MV-4-11 (cell line): ENCODE measurements at places on chromosomes 4 and X.
A peak's percentile ranks its signal among the peaks of the same experiment; 100 is the strongest.

- DNase-seq: no peak
Measured at GRCh38 chrX:25013632-25014365, 2.0 kb downstream of the ARX start.

- DNase-seq: no peak
Measured at GRCh38 chr4:99648321-99648720, 9.3 kb downstream of the C4orf54 start.

- no peak for DNase-seq
Measured at GRCh38 chr4:118997601-118998000, 108.9 kb downstream of the SYNPO2 start.

DNA sequence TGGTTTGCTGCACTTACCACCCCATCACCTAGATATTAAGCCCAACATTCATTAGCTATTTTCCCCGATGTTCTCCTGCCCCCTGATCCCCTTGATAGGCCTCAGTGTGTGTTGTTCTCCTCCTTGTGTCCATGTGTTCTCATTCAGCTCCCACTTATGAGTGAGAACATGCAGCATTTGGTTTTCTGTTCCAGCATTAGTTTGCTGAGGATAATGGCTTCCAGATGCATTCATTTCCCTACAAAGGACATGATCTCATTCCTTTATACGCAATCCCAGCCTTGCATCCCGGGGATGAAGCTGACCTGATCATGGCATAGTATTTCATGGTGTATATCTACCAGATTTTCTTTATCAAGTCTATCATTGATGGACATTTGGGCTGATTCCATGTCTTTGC is 99.0 kb upstream of the DCAF12L2 start:
- DNase-seq: no peak

GRCh38 chr4:78081541-78081940 is 24.4 kb downstream of the FRAS1 start:
- DNase-seq: no peak

DNA sequence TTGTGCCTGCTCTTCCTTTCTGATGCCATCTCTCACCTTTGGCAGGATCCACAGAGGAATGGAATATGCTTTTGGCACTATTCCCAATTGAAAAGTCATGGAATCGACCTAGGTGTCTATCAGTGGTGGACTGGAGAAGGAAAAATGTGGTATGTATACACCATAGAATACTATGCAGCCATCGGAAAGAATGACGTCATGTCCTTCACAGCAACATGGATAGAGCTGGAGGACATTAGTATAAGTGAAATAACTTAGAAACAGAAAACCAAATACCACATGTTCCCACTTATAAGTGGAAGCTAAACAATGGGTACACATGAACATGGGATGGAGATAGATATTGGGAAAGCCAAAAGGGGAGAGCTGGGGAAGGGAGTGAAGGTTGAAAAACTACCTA is 58.3 kb upstream of the SMIM31 start:
- DNase-seq: no peak

GRCh38 chr4:77025643-77026321 is 50.0 kb downstream of the CCNI start:
- DNase-seq: peak; percentile 63

GRCh38 chr4:181599134-181599533 is 644.1 kb upstream of the TENM3 start:
- no peak for DNase-seq

DNA sequence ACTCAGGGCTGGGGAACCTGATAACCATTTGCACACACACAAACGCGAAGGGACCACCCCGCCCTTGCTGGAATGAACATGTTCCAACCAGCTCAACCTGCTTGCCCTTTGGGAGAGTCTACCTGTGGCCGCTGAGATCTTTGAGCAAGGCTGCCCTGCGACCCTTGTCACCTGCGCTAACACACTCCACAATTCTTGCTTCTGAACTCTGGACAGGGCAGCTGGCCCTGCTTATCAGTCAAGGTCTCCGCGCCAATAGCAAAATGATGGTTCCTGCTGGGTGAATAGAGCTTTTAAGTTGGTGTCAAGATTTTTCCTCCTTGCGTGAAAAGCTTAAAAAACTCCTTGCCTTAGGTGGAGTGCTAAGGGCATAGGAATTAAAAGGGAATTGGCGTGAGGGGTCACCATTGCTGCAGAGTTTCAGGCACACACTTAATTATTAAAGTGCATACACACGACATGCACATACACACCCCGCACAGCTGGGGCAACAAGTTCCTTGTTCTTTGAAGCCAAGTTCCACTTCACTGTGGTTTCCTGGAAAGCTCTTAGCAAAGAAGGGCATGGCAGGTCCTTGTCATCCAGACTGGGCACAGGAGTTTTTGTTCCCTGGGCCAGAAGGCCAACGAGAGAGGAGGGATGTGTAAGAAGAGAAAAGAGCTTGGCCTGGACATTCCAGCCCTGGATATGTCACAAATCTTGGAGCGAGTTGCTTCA is 207.7 kb downstream of the STIM2 start:
- DNase-seq: peak; percentile 93

- DNase-seq: peak; percentile 74
Measured at GRCh38 chr4:10006601-10007435, 14.5 kb downstream of the SLC2A9 start.

DNA sequence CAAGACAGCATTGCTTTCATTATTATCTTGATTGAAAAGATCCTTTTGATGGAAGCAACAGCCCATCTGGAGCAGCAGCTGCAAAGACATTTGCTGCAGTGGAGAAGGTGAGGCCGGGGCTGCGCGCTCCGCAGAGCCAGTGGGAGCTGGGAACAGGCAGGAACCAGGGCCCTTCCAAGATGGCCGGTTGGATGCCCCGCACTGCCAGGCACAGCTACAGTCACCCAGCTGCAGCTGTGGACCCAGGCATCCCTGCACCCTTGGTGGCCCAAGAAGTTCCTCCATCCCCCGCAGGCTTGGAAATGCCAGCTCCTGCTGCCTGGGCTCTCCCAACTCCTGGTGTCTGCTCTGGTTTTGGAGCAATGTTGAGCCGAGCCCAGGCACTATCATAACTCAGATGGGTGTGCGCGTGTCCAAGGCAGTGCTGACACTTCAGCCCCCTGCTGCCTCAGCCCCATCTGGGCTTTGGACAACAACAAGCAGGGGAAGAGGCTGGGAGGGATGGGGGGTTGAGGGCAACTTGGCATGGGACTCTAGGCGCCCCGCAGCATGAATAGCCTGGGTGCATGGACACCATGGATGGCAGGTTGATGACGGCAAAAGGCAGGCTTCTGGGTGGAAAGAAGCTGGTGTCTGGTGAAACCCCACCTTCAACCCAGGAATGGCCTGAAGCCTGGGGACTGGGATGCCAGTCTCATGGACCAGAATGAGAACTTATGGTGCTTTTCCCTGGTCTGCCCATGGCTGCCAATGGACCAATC is 371.8 kb downstream of the FSTL5 start:
- DNase-seq: no peak

GRCh38 chrX:24371391-24371972 is 11.0 kb downstream of the SUPT20HL1 start:
- no peak for DNase-seq

- DNase-seq: peak; percentile 60
Measured at GRCh38 chr4:108240366-108240765, 71.6 kb upstream of the LEF1 start.

DNA sequence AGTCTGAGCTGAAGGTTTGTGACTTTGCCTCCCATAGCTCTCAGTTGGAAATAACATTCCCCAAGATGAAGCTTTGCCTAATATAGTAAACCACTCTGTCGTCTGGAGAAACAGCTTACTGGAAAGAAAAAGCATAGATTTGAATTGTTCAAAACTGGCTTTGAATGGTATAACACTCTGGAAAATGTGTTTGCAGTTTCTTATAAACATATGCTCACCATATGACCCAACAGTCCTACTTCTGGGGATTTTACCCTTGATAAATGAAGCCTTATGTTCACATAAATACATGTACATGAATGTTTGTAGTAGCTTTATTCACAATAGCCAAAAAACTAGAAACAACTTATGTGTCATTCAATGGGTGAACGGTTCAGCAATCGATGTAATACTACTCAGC is 10.2 kb downstream of the VEGFD start:
- DNase-seq: no peak

GRCh38 chr4:130044788-130045531 is 949.0 kb downstream of the C4orf33 start:
- DNase-seq: no peak

DNA sequence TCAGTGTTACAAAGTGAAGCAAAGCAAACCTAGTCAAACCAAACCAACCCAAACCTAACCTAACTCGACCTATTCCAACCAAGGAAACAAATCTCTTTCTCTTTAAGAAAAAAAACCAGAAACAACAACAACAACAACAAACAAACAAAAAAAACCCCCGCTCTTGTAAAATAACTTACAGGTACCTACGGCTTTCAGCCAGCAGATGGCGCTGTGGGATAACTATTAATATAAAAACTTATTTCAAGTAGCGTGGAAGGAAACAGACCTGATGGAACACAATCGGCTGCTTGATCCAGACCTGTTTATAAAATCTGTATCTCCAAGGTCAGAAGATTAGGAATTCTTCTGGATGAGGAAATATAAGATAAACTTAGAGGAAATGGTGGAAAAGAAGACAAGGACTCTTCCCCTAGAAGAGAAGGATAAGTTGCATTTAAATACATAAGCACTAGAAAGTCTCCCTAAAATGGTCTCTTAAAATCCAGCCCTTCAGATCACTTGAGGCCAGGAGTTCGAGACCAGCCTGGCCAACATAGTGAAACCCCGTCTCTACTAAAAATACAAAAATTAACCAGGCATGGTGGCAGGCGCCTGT is 34.4 kb upstream of the CDKL5 start:
- DNase-seq: peak; percentile 35

- DNase-seq: peak; percentile 58
Measured at GRCh38 chrX:72094894-72095293, 36.8 kb downstream of the RTL5 start.

DNA sequence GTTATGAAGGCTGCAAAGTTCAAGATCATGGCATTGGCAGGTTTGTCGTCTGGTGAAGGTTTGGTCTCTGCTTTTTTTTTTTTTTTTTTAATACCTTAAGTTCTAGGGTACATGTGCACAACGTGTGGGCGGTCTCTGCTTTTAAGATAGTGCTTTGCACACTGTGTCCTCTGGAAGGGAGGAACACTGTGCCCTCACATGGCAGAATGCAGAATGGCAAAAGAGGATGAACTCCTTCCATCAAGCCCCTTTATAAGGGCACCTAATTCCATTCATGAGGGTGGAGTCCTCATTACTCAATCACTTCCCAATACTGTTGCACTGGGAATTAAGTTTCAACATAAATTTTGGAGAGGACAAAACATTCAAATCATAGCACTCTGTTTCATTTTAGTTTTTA is 101.4 kb downstream of the GLRA2 start:
- no peak for DNase-seq

GRCh38 chr4:84407554-84408407 is 91.3 kb downstream of the NKX6-1 start:
- DNase-seq: no peak

- DNase-seq: no peak
Measured at GRCh38 chr4:24764345-24764744, 31.0 kb upstream of the SOD3 start.

GRCh38 chr4:124509151-124509550 is 203.4 kb downstream of the ANKRD50 start:
- DNase-seq: no peak

DNA sequence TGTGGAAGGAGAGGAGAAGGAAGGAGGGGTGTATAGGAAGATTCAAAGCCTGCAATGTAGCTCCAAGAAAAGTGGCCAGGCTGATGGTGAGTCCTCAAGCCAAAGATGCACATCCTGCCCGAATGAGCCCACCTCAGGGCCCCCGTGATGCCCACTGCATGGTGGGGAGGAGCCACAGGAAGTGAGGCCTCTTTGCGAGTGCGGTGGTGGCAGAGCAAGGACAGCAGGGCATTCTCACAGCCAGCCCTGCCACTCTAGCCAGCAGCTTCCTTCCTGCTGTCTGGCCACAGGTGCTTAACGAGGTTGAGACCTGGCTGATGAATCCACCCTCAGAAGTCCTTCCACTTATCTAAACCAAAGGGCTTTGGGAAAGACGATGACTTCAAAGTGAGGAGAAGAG is 55.8 kb downstream of the BCOR start:
- no peak for DNase-seq

- no peak for DNase-seq
Measured at GRCh38 chr4:175873707-175874106, 61.6 kb upstream of the GPM6A start.

DNA sequence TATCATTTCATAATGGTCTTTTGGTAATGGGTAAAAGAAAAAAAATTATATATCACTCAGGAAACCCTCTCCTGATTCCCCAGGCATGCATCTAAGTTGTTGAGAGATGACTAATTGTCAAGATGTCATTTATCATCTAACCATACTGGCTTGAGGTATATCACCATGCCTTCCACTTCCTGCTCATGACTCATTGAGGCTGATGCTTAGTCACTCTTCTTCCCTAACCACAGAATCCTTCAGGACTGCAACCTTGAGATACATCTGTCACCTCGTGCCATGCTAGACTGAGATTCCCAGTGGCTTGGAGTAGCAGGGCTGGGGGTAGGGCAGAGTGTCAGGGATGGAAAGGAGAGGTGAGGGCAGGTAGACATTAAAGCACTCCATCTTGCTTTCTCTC is 782.5 kb upstream of the INTU start:
- DNase-seq: peak; percentile 70

DNA sequence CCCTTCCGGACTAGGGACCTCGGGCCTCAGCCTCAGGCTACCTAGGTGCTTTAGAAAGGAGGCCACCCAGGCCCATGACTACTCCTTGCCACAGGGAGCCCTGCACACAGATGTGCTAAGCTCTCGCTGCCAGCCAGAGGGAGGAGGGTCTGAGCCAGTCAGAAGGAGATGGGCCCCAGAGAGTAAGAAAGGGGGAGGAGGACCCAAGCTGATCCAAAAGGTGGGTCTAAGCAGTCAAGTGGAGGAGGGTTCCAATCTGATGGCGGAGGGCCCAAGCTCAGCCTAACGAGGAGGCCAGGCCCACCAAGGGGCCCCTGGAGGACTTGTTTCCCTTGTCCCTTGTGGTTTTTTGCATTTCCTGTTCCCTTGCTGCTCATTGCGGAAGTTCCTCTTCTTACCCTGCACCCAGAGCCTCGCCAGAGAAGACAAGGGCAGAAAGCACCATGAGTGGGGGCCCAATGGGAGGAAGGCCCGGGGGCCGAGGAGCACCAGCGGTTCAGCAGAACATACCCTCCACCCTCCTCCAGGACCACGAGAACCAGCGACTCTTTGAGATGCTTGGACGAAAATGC is at the start of gene WAS:
WAS (plus strand) TSS at position 389 of the 572 bp plus-strand sequence; CDS start at position 444, 55 bp downstream.
- peak; percentile 88 for DNase-seq
